ENCODE measurements at places on chromosomes 16 and 17. TPM values are rescaled to one million over a fixed set of nuclear protein-coding genes. Genes with fewer than 3 reads are reported as not detected.

The TERF2IP gene
- 42.1 TPM for total RNA-seq

The METTL9 gene
- 158 TPM for total RNA-seq

The CSH1 gene
- total RNA-seq = not detected

The DRC7 gene
- 6.8 TPM for total RNA-seq

GRCh38 chr17:74814453-74814852 is 38.3 kb upstream of the NAT9 start:
- no peak for DNase-seq

DNA sequence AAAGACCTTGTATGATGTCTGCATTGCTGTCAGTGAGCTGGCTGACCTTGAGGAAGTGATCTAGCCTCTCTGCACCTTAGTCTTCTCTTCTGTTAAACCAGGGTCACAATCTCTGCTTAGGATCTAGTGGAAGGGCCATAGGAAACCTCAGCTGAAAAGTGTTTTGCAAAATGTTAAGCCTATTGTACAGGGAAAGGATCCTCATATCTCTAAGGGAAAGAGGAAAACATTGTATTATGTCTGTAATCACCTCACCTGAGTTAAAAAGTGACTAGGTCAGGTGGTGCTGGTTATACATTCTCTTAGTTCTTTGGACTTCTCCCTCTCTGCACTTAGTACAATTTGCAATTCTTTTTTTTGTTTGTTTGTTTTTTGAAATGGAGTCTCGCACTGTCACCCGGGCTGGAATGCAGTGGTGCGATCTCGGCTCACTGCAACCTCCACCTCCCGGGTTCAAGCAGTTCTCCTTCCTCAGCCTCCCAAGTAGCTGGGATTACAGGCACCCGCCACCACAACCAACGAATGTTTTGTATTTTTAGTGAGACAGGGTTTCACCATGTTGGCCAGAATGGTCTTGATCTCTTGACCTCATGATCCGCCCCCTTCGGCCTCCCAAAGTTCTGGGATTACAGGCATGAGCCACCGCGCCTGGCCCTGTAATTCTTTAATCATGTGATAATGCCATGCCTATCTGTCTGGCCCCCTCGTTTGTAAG is 2.0 kb upstream of the SEPHS2 start:
- no peak for DNase-seq

GRCh38 chr17:59376506-59376905 is 45.1 kb downstream of the YPEL2 start:
- DNase-seq = no peak

DNA sequence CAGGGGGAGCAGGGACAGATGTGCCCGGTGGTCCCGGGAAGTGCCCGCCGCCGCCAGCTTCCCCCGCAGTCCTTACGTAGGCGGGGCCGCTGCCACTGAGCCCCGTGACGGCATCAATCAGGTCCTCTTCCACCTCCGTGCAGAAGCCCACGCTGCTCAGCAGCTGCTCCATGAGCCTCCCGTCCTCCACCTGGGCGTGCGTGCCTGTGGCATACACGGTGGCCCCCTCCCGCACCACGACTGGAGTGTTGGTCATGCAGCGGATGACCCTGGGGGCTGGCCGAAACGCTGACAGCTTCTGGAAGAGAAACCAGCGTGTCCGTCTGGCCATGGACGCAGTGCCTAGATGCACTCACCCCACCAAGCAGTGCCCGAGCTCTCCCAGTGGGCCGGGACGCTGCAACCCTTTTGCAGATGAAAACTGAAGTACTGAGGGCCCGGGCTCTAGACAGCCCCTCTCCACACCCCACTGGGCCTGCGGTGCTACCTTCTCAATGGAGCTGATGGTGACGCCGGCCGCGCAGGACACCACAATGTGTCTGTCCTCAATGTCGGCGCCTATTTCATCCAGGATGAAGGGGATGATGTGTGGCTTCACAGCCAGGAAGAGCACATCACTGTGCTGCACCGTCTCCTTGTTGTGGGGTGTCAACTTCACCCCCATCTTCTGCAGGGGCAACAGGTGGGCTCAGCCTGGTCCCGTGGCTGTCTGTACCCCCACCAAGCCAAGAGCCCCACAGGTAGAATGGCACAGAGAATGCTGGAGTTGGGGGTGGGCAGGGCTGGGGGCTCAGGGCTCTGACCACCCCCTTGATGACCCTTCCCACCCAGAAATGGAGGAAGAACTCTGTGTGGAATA is 2.0 kb downstream of the PYCR1 start:
- no peak for DNase-seq

DNA sequence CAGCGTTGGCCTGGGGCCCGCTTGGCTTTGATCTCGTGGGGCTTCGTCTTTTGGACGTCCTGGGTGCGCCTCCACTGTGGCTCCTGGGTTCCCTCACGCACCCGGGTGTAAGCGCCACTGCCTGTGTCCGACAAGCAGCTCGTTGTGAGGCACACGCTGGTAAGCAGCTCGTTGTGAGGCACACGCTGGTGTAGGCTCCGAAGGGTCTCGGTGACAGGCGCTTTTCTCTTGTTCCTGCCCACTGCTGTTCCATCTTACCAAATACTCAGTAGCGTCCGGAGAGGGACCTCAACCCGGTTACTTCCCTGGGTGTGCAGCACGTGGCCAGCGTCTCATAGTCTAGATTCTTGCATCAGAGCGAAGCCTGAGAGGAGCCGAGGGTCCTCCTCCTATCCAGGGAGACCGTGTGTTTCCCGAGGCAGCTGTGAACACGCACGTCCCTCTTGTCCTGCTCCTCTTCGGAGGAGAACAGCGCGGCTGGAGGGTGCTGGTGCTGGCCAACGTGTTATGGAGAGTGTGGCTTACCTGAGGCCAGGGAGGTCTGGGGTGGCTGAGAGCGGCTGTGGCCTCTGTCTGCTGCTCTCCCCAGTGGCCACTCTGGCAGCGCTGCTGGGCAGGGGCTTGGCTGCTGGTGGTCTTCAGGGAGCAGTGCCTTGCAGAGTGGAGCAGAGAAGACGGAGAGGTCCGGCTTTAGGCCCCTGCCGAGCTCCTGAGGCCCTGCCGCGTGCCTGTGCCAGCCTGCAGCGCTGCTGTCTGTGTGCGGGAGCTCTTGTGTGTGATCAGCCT is 32.1 kb upstream of the ZNF750 start:
- no peak for DNase-seq

Measured in progenitor cell of endocrine pancreas (in vitro differentiated cells).